ENCODE measurements at places on chromosomes 3 and 15. TPM values are rescaled to one million over a fixed set of nuclear protein-coding genes. Genes with fewer than 3 reads are reported as not detected.
A peak's percentile ranks its signal among the peaks of the same experiment; 100 is the strongest.

The NPAP1 gene
- not detected for total RNA-seq

- no peak for DNase-seq
- no peak overlapping the region for H3K27ac ChIP-seq
- no peak overlapping the region for H3K4me3 ChIP-seq
- peaks cover 36% of the 10 kb centered on the region for H3K4me1 ChIP-seq
Measured at GRCh38 chr3:123708531-123708930, 123.7 kb upstream of the HACD2 start.

The FHIT gene
- 0.23 TPM for total RNA-seq

The PLS1 gene
- total RNA-seq, result 1.3 TPM

DNA sequence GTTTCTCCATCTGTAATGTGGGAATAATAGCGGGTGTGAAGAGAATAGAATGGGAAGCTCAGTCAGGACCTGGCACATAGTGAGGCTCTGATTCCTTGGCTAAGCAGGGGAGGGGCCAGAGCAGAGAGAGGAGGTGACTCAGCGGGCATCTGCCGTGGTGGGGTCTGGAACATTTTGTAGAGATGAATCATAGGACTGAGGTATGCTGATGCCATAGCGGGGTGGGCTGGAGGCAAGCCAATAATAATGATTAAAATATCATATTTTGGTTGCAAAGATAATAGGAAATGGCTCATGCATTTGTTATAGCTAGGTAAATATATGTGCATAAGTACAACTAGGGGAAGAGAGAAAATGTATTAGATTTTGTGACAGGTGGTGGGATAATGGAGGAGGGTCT lies 11.2 kb downstream of the TGM4 start:
- H3K27me3 ChIP-seq, result peaks cover 4% of the 10 kb centered on the region
- H3K4me1 ChIP-seq, result peaks cover 43% of the 10 kb centered on the region

The GPR87 gene
- total RNA-seq, result not detected

DNA sequence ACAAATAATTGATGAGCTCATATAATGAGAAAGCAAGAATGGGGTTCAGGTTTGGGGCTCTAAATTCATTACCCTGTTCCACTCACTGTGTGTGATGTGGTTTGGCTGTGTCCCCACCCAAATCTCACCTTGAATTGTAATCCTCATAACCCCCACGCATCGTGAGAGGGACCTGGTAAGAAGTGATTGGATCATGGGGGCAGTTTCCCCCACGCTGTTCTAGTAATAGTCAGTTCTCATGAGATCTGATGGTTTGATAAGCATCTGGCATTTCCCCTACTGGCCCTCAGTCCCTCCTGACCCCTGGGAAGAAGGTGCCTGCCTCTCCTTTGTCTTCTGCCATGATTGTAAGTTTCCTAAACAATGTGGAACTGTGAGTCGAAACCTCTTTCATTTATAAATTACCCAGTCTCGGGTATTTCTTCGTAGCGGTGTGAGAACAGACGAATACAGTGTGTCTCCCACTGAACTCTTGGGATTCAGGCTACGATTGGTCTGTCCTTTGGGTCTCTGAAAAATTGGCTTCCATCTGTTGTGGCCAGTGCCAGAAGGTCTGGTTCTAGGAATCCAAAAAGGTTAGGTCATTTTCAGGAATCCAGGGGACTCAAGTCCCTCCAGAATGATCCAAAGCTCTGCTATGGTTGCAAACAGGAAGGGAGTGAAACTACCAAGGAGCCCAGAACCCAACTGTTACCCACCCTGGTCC lies 87.7 kb downstream of the XXYLT1 start:
- H3K4me1 ChIP-seq, result peaks cover 77% of the 10 kb centered on the region
- H3K27me3 ChIP-seq, result no peaks in the 10 kb centered on the region
- H3K27ac ChIP-seq, result peak overlapping the region; percentile 45
- DNase-seq, result no peak

GRCh38 chr15:94070356-94071295 lies 160.7 kb upstream of the MCTP2 start:
- peaks cover 6% of the 10 kb centered on the region for H3K27me3 ChIP-seq
- H3K4me3 ChIP-seq, result peak overlapping the region; percentile 87
- peaks cover 24% of the 10 kb centered on the region for H3K4me1 ChIP-seq
- H3K27ac ChIP-seq, result peak overlapping the region; percentile 88
- peak; percentile 41 for DNase-seq
- H3K36me3 ChIP-seq, result peaks cover 12% of the 10 kb centered on the region

The POLQ gene
- total RNA-seq, result 6.1 TPM

GRCh38 chr3:159418571-159419526 lies 569.8 kb upstream of the IL12A start:
- H3K4me1 ChIP-seq, result peaks cover 20% of the 10 kb centered on the region
- peak; percentile 21 for DNase-seq
- H3K27ac ChIP-seq, result peak overlapping the region; percentile 39

The SLC51B gene
- not detected for total RNA-seq

- H3K4me3 ChIP-seq, result peak overlapping the region; percentile 57
- peaks cover 27% of the 10 kb centered on the region for H3K27me3 ChIP-seq
- peaks cover 36% of the 10 kb centered on the region for H3K4me1 ChIP-seq
- H3K36me3 ChIP-seq, result peaks cover 8% of the 10 kb centered on the region
Measured at GRCh38 chr3:14319654-14320182, 82.7 kb upstream of the SLC6A6 start.

The NAALADL2 gene
- total RNA-seq, result 11.9 TPM

- H3K27me3 ChIP-seq, result peaks cover 2% of the 10 kb centered on the region
- H3K36me3 ChIP-seq, result no peaks in the 10 kb centered on the region
- DNase-seq, result no peak
- no peak overlapping the region for H3K4me3 ChIP-seq
- peaks cover 63% of the 10 kb centered on the region for H3K4me1 ChIP-seq
Measured at GRCh38 chr15:87761736-87762509, 494.6 kb downstream of the NTRK3 start.

DNA sequence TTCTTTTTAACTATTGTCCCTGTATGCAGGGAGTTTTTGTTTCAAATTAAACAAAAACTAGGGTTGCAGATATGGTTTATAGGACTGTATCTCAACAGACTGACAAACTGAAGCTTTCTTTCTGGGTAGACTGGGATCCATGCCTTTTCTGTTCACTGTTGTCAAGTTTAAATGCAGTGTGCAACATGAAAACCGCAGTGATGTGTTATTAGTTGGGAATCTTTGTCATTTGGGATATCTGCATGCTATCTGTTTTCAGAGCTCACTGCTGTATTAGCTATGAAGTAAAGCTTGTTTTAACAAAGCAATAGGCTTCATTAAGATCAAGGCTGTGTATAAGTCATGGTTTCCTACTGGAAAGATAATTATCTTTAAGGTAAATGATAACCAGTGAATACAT lies 21.4 kb upstream of the MCF2L2 start:
- no peak for DNase-seq
- H3K4me1 ChIP-seq, result peaks cover 34% of the 10 kb centered on the region
- H3K36me3 ChIP-seq, result peaks cover 5% of the 10 kb centered on the region
- 0 out of 2 replicates have a peak overlapping the region, but pooled peaks have one; percentile 11 for H3K27ac ChIP-seq
- no peaks in the 10 kb centered on the region for H3K27me3 ChIP-seq

DNA sequence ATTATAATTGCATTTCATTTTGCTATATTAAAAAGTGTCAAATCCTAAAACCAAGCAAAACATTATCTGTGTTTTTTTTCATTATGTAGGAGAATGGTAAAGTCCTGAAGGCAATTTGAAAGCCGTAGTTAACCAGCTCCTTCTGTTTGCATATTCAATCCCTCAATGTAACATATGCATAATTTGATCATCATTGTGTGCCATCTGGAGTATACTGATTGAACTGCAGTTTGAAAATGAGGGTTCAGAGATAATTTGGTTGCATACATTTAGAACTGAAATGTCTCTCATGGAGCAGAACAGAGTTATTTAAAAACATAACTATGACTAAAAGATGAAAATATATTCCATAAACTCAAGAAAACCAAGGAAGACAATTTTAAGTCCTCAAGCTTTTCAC lies 518.6 kb downstream of the GBE1 start:
- no peaks in the 10 kb centered on the region for H3K36me3 ChIP-seq
- no peaks in the 10 kb centered on the region for H3K4me1 ChIP-seq
- DNase-seq, result peak; percentile 7
- no peak overlapping the region for H3K27ac ChIP-seq
- H3K27me3 ChIP-seq, result no peaks in the 10 kb centered on the region
- no peak overlapping the region for H3K4me3 ChIP-seq

DNA sequence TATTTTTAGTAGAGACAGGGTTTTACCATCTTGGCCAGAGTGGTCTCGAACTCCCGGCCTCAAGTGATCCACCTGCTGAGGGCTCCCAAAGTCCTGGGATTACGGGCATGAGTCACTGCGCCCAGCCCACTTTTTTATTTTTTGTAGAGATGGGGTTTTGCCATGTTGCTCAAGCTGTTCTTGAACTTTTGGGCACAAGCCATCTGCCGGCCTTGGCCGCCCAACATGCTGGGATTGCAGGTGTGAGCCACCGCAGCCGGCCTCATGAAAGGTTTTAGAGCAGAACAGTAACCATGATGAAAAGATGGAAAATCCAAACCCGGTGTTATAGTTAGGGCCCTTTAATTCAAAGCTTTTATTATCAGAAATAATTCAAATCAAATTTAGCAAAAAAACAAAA lies 15.6 kb upstream of the MB21D2 start:
- H3K27me3 ChIP-seq, result no peaks in the 10 kb centered on the region
- no peak for DNase-seq
- H3K36me3 ChIP-seq, result peaks cover under 1% of the 10 kb centered on the region
- no peak overlapping the region for H3K4me3 ChIP-seq
- H3K27ac ChIP-seq, result peak overlapping the region; percentile 52

The FILIP1L gene
- 37.8 TPM for total RNA-seq

The TMEM266 gene
- 0.18 TPM for total RNA-seq

Measured in HFFc6 (cell line).